ENCODE measurements at places on chromosomes 6 and 20.

DNA sequence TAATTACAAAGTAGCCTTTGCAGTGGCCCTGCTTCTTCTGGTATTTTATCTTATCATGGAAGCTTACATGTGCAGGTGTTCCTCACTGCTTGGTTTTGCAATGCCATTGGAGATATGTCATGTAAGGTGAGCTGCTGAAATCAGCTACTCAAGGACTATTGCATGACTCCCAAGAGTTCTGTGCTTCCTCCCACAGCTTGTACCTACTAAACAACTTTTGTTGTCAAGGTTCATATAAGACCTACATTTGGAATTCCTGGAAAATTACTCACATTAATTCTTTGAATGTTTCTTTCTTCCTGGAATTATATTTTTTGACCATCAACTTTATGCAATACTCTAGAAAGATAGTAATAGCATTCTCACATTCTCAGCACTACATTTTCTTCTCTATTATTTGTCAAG lies 427.5 kb upstream of the HSF2 start:
- H3K4me3 ChIP-seq, result no peak overlapping the region
- peaks cover 22% of the 10 kb centered on the region for H3K4me1 ChIP-seq
- H3K36me3 ChIP-seq, result no peaks in the 10 kb centered on the region
- no peak overlapping the region for H3K27ac ChIP-seq
- H3K27me3 ChIP-seq, result no peaks in the 10 kb centered on the region

GRCh38 chr6:157763129-157763903 lies 59.7 kb upstream of the SNX9 start:
- peaks cover 87% of the 10 kb centered on the region for H3K4me1 ChIP-seq
- peak; percentile 81 for DNase-seq
- no peak overlapping the region for H3K4me3 ChIP-seq
- no peaks in the 10 kb centered on the region for H3K27me3 ChIP-seq
- H3K27ac ChIP-seq, result peak overlapping the region; percentile 91

DNA sequence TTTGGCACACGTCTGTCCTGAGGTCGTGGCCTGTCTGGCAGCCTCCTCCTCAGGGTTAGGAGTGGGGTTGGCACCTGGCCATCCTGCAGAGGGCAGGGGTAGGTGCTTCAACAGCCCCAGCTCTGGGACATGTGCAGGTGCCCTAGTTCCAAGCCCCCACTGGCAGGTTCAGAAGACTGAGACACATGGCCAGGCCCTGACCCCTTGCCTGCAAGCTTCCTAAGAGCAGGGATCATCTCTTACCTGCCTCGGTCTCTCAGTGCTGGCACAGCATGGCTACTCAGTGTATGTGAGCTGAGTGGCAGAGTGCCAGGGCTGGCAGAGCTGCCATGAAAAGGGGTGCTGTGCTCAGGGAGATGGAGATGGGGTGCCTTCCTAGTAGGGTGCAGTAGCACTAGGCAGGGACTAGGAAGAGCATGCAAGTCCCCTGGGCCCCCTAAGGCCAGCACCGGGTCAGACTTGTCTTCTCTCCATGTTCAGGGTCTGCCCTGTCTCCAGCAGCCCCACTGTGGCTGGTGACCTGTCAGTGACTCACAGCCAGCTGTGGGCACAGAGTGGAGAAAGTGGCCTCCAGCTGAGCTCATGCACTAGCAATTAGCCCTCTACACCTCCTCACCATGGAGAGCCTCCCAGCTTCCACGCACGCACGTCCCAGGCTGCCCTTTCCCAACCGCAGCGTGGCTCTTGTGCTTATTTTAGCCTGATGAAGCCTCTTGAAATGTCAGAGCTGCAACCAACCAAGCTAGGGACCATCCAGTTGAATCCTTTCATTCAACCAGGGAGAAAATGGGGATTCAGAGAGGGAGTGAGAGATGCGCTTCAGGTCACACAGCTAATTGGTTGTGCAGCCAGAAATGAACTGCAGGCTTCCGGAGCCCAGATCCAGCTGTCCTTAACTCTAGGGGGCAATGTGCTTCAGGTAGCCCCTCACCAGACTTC lies 116.6 kb downstream of the MRPL14 start:
- H3K4me3 ChIP-seq, result no peak overlapping the region
- no peaks in the 10 kb centered on the region for H3K4me1 ChIP-seq
- H3K27ac ChIP-seq, result no peak overlapping the region
- H3K36me3 ChIP-seq, result no peaks in the 10 kb centered on the region
- no peak for DNase-seq

- no peak for DNase-seq
- H3K4me1 ChIP-seq, result peaks cover 7% of the 10 kb centered on the region
- no peak overlapping the region for H3K4me3 ChIP-seq
Measured at GRCh38 chr6:72675396-72675795, 53.5 kb downstream of the KCNQ5 start.

DNA sequence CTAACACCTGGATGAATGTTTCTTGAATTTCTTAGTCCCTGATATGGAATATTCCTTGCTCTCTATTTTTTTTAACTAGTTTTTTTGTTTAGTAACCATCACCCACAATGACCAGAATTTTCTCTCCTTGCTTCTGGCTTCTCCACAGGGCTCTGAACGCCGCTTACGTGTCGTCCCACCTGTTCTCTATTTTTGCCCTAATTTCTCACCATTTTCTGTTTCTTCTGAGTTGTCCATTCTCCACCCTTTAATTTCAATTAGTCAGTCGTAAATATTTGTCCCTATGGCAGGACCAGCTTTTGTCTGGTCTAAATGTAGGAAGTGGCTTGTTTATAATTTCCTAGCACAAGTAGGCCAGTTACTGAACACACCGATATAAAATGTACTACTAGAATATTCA lies 52.3 kb downstream of the PLCB4 start:
- H3K4me3 ChIP-seq, result no peak overlapping the region
- no peaks in the 10 kb centered on the region for H3K36me3 ChIP-seq
- H3K4me1 ChIP-seq, result no peaks in the 10 kb centered on the region
- no peak overlapping the region for H3K27ac ChIP-seq
- DNase-seq, result no peak
- no peaks in the 10 kb centered on the region for H3K27me3 ChIP-seq

- H3K4me1 ChIP-seq, result no peaks in the 10 kb centered on the region
- H3K27me3 ChIP-seq, result peaks cover 4% of the 10 kb centered on the region
- no peaks in the 10 kb centered on the region for H3K36me3 ChIP-seq
- H3K4me3 ChIP-seq, result no peak overlapping the region
- no peak overlapping the region for H3K27ac ChIP-seq
- no peak for DNase-seq
Measured at GRCh38 chr6:167970230-167970629, 27.2 kb upstream of the KIF25 start.
